ENCODE measurements at places on chromosomes 6 and 20. TPM values are rescaled to one million over a fixed set of nuclear protein-coding genes. Genes with fewer than 3 reads are reported as not detected.

- H3K36me3 ChIP-seq, result no peaks in the 10 kb centered on the region
- peaks cover 3% of the 10 kb centered on the region for H3K4me1 ChIP-seq
- H3K4me3 ChIP-seq, result no peak overlapping the region
- no peak for DNase-seq
- peaks cover 4% of the 10 kb centered on the region for H3K27me3 ChIP-seq
Observed at GRCh38 chr20:25991051-25991755, 294.6 kb upstream of the ZNF337 start.

GRCh38 chr6:149235130-149235561, 82.4 kb upstream of the TAB2 start:
- no peaks in the 10 kb centered on the region for H3K27me3 ChIP-seq
- DNase-seq, result no peak

DNA sequence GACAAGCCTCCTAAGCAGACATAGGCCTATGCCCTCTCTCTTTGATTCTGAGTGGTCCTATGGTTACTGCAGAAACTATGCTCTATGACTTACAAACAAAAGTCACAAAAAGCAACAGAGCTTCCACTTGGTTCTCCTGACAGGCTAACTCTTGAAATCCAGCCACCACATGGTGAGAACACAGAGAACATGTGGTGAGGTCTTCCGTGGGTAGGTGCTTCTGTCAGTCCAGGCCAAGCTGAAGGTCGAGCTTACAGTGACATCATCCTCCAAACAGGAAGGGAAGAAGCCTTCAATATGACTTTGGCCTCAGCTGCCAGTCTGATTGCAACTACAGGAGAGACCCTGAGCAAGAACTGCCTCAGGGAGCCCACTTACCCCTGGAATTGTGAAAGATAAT, 265.5 kb downstream of the TBX18 start:
- no peak for DNase-seq
- no peaks in the 10 kb centered on the region for H3K27me3 ChIP-seq
- H3K27ac ChIP-seq, result no peak overlapping the region
- H3K4me1 ChIP-seq, result no peaks in the 10 kb centered on the region

DNA sequence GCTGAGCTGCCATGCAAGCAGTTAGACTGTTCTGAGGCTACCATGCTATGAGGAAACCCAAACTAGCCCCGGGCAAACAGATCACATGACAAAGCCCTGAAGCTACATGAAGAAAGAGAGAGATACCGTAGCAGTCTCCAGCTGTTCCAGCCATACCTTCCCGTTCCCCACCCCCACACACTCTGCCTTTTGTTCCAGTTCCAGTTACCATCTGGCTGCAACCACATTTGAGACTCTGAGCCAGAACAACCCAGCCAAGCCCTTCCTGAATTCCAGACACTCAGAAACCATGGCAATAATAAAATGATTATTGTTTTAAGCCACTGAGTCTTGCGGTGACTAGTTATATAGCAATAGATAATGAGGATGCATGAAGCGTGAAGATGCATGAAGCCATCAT, 28.3 kb downstream of the RIN2 start:
- H3K27ac ChIP-seq, result no peak overlapping the region
- no peak for DNase-seq
- peaks cover 4% of the 10 kb centered on the region for H3K4me1 ChIP-seq
- H3K36me3 ChIP-seq, result no peaks in the 10 kb centered on the region
- no peak overlapping the region for H3K4me3 ChIP-seq

DNA sequence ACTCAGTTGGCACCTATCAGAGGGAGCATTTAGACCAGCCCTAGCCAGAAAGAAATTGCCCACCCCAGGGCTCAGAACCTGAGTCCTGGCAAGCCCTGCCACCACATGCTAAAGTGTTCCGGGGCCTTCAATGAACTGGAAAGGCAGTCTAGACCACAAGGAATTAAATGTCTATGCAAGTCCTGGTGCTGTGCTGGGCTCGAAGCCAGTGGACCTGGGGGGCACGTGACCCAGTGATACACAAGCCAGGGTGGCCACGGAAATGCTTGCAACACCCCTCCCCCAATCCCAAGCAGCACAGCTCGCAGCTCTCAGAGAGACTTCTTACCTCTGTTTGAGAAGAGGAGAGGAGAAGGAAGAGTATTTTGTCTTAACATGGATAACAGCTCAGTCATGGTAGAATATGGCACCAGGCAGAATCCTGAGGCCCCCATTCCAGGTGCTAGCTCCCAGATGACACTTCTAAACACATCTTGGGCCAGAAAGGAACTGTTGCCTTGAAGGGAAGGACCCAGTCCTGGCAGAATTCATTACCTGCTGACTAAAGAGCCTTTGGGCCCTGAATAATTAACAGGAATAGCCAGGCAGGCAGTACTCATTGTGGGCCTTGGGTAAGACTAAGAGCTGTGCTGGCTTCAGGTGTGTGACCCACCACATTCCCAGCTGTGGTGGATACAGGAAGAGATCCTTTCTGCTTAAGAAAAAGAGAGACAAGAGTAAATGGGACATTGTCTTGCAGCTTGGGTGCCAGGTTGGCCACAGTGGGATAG, 111.3 kb downstream of the BTBD9 start:
- no peak overlapping the region for H3K27ac ChIP-seq
- peaks cover 23% of the 10 kb centered on the region for H3K36me3 ChIP-seq
- no peaks in the 10 kb centered on the region for H3K27me3 ChIP-seq
- no peak for DNase-seq
- peaks cover 2% of the 10 kb centered on the region for H3K4me1 ChIP-seq

- no peak overlapping the region for H3K4me3 ChIP-seq
- no peak overlapping the region for H3K27ac ChIP-seq
- H3K36me3 ChIP-seq, result peaks cover 63% of the 10 kb centered on the region
- peaks cover 1% of the 10 kb centered on the region for H3K4me1 ChIP-seq
- no peaks in the 10 kb centered on the region for H3K27me3 ChIP-seq
Observed at GRCh38 chr6:20487669-20488375, 46.4 kb upstream of the CDKAL1 start.

PLAGL2 gene
- total RNA-seq, result 119 TPM

DNMT3B gene
- total RNA-seq, result 1.1 TPM

ADGB gene
- not detected for total RNA-seq
